Stimulated activated CD4-positive, alpha-beta T cell treated with anti-CD3 and anti-CD28 coated beads, Interleukin-1b, Interleukin-23, amount 100 ng/mL, for 48 hours (primary cell): ENCODE measurements at places on chromosomes 7 and 10.
A peak's percentile ranks its signal among the peaks of the same experiment; 100 is the strongest.

GRCh38 chr10:6476989-6477388, 103.1 kb downstream of the PRKCQ start:
- no peak for DNase-seq

DNA sequence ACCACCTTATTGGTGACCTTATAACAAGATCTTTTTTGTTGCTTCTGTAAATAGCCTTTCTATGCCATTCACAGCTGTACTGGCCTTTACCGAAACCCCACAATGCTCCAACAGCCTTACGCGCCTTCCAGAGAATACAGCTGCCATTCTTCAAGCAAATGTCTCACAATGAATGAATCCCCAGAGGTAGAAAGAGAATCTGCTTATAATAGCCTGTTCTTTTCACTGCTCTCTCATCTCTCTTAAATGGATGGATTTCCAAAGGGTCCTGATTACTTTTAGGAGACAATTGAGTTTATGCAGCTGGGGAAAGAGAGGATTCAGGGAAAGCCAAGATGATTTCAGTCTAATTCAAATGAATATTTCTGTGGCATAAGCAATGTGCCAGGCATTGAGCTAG, 183.1 kb upstream of the PDE1C start:
- no peak for DNase-seq

DNA sequence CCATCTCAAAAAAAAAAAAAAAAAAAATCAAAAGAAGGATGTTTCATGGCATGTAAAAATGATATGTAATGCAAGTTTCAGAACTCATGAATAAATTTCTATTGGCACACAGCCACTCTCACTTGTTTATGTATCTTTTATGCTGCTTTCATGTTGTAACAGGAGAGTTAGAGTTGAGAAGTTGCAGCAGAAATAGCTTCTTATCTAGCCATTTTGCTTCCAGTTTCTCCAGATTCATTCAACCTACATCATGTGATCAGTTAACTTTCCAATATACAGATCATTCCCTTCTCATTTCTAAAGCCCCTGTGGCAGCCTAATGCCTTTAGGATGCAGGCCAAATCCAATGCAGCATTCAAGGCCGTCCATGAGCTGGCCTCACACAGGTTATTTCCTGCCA, 30.4 kb downstream of the ZNF786 start:
- no peak for DNase-seq

DNA sequence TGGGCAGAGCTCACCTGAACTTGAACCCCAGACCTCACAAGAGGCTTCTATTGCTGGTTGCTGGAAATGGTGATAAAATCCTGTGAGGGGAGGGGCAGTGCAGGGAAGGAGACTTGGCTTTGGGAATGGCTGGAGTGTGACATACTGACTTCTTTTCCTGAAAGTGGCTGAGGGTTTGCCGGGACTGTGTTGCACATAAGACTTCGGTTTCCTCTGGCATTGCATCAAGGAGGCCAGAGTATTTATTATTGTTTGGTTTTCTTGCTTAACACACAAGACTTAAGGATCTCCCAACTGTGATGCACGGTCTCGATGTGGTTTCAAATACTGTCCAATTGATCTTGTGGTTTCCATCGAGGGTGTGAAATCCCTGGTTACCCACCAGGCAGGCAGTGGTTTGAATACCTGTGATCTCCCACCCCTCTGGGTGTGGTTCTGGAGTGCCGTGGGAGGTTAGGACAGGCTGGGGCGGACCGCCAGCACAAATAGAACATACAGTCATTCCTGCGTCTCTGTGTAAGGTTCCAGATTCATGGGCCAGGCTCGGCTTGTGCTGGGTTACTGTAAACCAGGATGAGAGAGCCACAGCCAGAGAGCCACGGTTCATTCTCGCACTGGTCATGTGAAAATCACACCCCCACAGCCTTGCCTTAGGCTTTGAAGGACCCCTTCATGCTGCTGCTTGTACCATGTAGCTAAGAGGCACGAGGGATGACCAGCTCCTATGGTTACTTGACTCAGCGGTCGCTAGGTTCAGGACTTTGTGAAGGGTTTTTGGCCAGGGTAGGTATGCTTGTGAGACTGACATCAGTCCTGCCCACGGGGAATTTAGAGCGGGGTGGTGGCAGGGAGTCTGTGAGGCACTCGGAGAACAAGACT, 39.2 kb downstream of the WBP1L start:
- no peak for DNase-seq

DNA sequence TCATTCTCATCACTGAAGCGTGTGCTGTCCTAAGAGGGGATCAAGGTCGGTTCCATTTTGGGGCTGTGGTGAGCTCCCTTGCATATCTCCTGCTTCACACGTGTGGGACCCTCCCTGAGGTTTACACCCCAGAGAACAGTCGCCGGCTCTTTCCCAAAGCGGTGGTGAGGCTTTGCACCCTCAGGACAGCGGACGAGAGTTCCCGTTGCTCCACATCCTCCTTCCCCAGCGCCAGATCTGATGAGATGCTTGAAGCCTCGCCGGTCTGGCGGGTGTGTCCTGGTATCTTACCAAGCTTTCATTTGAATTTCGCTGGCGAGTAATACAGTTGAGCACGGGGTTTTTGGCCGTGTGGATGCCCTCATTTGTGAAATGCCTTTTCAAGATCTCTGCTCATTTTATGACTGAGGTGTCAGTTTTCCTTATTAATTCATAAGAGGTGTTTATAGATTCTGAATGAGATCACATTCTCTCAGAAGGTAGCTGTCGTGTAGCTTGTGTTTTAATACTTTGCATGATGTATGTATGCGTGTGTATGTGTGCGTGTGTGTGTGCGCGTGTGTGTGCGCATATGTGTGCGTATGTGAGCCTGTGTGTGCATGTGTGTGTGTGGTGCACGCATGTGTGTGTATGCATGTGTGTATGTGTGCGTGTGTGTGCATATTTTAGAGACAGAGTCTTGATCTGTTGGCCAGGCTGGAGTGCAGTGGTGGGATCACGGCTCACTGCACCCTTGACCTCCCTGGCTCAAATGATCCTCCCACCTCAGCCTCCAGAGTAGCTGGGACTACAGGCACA, 30.7 kb downstream of the ELFN1 start:
- DNase-seq: no peak

DNA sequence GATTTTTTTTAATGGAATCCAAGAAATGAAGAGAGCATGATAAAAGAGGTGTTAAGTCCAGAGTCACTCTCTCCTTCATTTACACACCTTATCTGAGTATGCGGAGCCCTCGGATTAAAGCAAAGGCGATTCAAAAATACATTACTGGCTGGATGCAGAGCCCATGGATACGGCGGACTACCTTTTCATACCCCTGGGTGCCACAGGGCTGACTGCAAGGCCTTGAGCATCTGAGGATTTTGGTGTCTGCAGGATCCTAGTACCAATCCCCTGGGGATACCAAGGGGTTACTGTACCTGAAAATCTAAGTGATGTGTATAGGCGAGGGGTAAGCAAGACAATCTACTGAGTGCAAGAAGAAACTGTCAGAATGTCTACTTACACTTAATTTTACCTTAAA, 20.5 kb downstream of the PIP4K2A start:
- no peak for DNase-seq

DNA sequence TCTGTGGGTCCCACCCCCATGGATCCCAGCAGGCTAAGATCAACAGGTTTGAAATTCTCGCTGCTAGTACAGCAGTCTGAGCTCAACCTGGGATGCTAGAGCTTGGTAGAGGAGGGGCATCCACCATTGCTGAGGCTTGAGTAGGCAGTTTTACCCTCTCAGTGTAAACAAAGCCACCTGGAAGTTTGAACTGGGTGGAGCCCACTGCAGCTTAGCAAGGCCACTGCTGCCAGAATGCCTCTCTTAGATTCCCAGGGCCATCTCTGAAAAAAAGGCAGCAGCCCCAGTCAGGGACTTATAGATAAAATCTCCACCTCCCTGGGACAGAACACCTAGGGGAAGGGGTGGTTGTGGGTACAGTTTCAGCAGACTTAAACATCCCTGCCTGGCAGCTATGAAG, 190.0 kb upstream of the CACNA2D1 start:
- no peak for DNase-seq

DNA sequence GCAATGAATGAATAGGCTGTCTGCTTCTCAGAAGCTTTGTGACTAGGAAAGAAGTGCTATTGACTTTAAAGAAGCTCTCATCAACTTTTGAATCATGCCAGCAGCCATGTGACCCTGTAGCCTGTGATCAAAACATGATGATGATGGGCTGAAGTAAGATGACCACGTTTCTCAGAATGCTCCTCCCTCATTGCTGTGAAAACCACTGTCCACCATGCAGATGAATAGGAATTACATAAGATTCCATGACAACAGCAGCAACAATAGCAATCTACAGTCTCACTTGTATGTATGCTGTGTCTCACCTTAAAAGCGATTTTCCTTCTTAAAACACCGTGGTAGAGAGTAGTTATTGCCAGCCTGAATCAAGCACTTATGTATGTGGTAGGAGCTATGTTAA, 228.4 kb downstream of the TRIL start:
- DNase-seq: no peak

DNA sequence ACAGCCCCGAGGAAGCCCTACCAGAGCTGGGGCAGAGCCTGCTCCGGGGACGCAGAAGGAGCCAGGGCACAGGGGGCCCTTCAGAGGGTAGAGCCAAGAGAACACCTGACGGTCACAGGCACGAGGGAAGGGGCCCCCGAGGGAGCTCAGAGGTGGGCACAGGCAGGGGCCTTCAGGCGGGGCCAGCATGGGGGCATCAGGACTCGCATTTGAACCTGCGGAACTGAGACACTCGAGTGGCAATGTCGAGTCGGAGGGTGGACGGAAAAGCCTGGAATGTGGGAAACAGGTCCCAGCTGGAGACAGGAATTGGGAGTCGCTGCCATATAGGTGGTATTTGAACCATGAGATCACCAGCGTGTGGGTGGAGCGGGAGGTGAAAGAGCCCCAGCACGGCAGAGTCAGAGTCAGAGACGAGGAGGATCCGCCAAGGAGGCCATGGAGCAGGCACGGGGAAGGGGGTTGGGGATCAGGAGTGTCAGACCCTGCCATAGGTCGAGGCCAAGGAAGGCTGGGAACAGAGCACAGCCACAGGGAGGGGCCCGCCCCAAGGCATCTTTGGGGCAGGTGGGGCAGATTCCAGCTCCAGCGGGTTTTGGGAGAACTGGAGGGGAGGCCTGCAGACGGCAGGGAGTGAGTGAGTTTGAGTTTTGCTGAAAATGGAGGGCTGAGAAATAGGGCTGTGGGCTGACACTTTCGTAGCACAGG, 13.8 kb downstream of the STK32C start:
- DNase-seq: no peak

- DNase-seq: peak; percentile 24
These were observed 2.4 kb downstream of the MKX start for GRCh38 chr10:27743012-27743876.

DNA sequence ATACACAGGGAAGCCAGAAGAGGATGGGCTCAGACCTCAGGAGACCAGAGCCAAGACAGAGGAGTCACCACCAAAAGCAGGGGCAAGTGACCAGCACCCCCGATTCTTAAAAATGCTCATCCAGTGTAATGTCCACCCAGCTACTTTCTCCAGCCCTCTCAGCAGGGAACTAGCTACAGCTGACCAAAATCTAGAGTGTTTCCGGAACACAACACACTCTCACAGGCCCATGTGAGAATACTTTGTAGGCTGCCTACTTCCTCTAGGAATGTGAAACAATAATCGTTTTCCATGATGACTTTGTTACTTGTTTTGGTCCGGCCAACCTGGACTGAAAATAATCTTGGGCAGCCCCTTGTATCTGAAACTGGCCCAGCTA, 14.5 kb downstream of the PSAP start:
- no peak for DNase-seq

- no peak for DNase-seq
These were observed 3.1 kb upstream of the KNDC1 start for GRCh38 chr10:133156674-133157579.
